Effector CD4-positive, alpha-beta T cell (primary cell): ENCODE measurements at places on chromosomes 11 and 22.

GRCh38 chr11:64014356-64014755 is 21.4 kb upstream of the FLRT1 start:
- DNase-seq, result no peak

GRCh38 chr11:2474059-2474901 is 29.5 kb downstream of the KCNQ1 start:
- no peak for DNase-seq

DNA sequence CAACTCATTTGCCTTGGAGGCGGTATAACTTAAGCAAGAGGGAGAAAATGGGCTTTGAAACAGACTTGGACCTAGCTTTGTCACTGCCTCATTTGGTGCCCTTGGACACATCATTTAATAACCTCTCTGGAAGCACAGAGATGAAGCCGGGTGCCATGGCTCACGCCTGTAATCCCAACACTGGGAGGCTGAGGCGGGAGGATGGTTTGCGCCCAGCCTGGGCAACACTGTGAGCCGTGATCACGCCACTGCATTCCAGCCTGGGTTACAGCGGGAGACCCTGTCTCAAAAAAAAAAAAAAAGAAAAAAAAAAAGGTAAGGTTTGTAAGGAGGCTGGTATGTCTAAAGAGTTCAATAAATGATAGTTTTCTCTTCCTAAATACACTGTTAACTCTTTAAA is 806 bp downstream of the COA4 start:
- no peak for DNase-seq

GRCh38 chr11:45896422-45896984 is 10.6 kb downstream of the FREY1 start:
- DNase-seq, result no peak

DNA sequence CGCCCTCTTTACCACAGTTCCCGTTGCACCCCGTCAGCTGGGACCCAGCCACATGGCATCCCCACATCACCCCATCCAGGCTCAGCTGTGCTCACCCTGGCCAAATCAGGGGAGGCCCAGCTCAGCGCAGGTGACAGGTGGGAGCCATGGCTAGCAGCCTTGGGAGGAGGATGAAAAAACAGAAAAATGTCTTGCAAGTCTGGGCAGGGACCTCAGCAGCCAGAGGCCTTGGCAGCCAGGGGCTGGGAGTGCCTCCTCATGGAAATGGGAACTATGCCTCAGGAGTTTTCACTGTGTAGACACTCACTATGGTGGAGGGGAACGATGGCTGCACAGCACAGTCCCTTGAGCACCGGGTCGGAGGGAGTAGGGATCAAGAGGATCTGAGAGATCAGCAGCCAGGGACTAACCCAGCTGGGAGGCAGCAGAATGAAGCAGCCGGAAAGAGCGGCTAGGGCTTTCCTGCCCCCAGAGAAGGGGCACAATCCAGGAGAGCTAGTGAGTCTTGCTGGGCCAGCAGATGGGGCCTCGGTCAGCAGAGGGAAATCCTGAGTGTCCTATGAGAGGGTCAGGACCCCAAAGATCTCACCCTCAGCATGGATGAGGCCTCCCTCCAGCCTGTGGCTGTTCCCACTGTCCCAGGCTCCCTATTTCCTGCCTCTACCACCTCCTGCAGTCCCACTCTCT is 6.2 kb upstream of the FTH1 start:
- DNase-seq, result no peak
